Glomerular endothelial cell (primary cell): ENCODE measurements at places on chromosomes 11 and 22. TPM values are rescaled to one million over a fixed set of nuclear protein-coding genes. Genes with fewer than 3 reads are reported as not detected.

The RNF141 gene
- total RNA-seq = 27.2 and 32.1 TPM in 2 replicates

The TRIM49 gene
- total RNA-seq = not detected in 2 replicates

The HTR3B gene
- total RNA-seq = not detected in 2 replicates

The APOL1 gene
- total RNA-seq = 77.0 and 117 TPM in 2 replicates

The RASGRP2 gene
- total RNA-seq = 0.34 and 1.3 TPM in 2 replicates

The ATG16L2 gene
- 25.6 and 39.7 TPM in 2 replicates for total RNA-seq

The GUCY1A2 gene
- 1.4 and 2.8 TPM in 2 replicates for total RNA-seq

The OR6A2 gene
- 0.19 and 0.29 TPM in 2 replicates for total RNA-seq

The OR8D1 gene
- total RNA-seq = not detected in 2 replicates

The PKDREJ gene
- total RNA-seq = not detected in 2 replicates
